ENCODE measurements at places on chromosomes 1 and 21. TPM values are rescaled to one million over a fixed set of nuclear protein-coding genes. Genes with fewer than 3 reads are reported as not detected.

Gene FAAH
- total RNA-seq, result 70.1 TPM

Gene CRNN
- not detected for total RNA-seq

Gene MPZ
- total RNA-seq, result 3.8 TPM

Gene B3GALT5
- 4.6 TPM for total RNA-seq

Gene ZNF683
- not detected for total RNA-seq

Gene S1PR1
- total RNA-seq, result 57.5 TPM

Gene KLHDC9
- total RNA-seq, result 41.9 TPM

Gene UBL4B
- 0.45 TPM for total RNA-seq

Gene RGS18
- total RNA-seq, result 2.4 TPM

Gene PANK4
- total RNA-seq, result 48.4 TPM

Gene KIAA1614
- total RNA-seq, result 16.0 TPM

Gene OR2T34
- not detected for total RNA-seq

Gene REG4
- not detected for total RNA-seq

Gene TSACC
- total RNA-seq, result 0.67 TPM

Gene NHLH1
- 0.69 TPM for total RNA-seq

Gene TMEM9
- 95.3 TPM for total RNA-seq

Gene TBX15
- 0.40 TPM for total RNA-seq

Gene TTLL10
- not detected for total RNA-seq

Gene GBP6
- 0.16 TPM for total RNA-seq

Gene SH2D5
- 70.1 TPM for total RNA-seq

Gene SPOCD1
- 0.14 TPM for total RNA-seq

Gene CELA3A
- total RNA-seq, result not detected

Gene CLDN19
- total RNA-seq, result not detected

Gene LENEP
- total RNA-seq, result not detected

Gene ANKRD65
- total RNA-seq, result 44.5 TPM

Gene CFHR4
- not detected for total RNA-seq

Measured in dorsolateral prefrontal cortex (tissue), 122 donors.